Activated CD4-positive, alpha-beta T cell treated with anti-CD3 and anti-CD28 coated beads for 48 hours (primary cell): ENCODE measurements at places on chromosomes 16 and 17.

GRCh38 chr17:18377437-18378204 lies at the start of gene EVPLL:
Gene EVPLL (plus strand): TSS chr17:18377778. CDS start chr17:18380938, 3,160 bp downstream.
- no peak for DNase-seq

DNA sequence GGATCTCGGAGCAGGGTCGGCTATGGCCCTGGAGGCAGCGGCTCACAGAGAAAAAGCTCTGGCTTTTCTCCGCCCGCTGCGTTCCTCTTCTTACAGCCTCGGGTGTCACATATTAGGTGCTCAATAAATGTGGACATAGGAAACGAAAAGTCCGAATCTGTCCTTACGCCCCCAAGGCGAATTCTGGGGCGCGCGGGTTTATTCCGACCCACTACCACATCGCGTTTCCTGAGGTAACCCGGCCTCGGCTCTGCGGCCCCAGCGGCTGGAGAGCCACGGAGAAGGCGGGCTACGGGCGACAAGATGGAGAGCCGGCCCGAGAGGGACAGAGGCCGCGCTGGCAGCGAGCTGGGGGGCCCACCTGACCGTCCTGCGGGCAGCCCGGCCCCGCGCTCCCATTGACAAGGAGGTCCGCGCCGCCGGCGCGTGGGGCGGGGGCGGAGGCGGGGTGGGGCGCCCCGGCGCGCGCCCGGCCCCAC lies 573 bp upstream of the GNAO1 start:
- peak; percentile 16 for DNase-seq

DNA sequence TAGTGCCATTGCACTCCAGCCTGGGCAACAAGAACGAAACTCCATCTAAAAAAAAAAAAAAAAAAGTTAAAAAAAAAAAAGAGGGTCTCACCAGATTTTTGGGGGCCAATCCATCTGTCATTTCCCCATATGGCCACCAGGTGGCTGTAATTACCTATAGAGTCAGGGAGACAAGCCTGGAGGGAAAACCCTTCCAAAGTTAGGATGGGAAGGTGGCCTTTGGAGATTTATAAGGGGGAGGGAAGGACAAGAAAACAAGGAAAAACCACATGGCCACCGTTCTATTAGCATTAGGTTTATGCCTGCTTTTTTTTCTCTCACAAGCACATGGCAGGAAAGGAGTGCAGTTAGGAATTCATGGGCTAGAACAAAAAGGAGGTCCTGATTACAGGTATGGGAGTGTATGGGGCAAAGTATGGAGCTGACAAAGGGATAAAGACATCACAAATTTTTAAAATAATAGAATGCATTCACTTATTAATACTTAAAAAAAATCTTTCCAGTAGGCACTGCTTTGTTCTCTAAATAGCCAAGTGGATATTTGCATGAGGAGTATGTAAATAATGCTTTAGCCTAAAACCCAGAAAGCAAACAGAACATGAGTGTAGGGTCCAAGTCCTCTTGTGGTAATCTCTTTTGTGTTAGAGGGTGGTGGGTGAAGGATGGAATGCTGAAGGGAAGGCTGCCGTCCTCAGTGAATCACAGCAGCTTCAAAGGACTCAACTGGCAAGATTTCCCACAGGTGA lies 5.1 kb downstream of the CYB5D1 start:
- no peak for DNase-seq

GRCh38 chr17:30433514-30433913 lies 43.7 kb upstream of the GOSR1 start:
- no peak for DNase-seq
